ENCODE measurements at places on chromosomes 1 and 21.

DNA sequence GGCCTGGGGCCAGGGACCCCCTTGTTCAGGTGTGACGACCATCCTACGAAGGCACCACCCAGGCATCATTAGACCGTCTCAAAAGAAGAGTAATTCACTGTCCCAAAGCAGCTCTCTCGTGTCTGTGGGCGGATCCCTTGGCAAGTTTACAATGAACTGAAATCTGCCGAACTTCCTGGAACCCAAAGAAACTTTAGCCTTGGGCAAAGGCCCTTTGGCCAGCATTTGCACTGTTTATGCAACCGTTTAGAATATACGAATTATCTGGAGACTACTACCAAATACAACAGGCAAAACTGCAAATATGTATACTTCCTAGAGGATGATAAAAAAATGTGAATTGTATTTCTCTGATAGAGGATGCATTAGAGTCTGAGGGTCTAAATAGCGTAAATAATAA, 1.4 kb upstream of the SOD1 start:
- no peak for DNase-seq

DNA sequence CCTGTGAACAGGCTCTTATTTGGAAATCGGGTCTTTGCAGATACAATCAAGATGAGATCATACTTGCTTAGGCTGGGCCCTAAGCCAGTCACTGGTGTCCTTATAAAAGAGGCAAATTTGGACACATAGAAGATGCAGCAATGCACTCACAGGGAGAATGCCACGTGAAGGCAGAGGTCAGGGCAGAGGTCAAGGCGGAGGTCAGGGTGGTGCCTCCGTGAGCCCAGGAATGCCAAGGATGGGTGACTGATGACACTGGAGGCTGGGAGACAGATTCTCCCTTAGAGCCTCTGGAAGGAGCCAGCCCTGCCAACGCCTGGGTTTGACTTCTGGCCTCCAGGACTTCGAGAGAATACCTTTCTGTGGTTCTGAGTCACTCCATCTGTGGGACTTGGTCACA, 22.8 kb upstream of the C1orf174 start:
- no peak for DNase-seq

GRCh38 chr1:209675565-209676154, 448 bp downstream of the G0S2 start:
- DNase-seq = peak; percentile 29

GRCh38 chr1:168057921-168058320, 78.8 kb downstream of the GPR161 start:
- peak; percentile 64 for DNase-seq

- no peak for DNase-seq
Measured at GRCh38 chr21:36889401-36889800, 77.1 kb downstream of the HLCS start.

GRCh38 chr1:152481869-152482664, 28.5 kb upstream of the LCE5A start:
- DNase-seq = no peak

DNA sequence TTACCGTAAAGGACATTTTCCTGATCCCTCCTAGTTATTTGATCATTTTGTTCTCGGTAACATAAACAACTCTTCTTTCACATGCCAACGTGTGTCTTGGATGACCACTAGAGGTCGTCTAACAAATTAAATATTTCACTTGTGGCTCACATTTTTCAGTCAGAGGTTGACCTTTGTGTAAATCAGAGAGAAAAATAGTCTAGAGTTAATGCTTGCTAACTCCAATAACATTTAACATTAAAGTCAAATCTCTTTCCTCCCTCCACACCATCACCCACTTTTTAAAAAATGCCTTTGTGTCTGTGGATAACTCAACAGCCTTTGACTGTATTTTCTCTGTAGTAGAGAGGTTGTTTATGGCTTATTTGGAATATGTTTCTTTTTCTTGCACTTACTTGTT, 220.5 kb upstream of the B3GALT2 start:
- DNase-seq = peak; percentile 85

- DNase-seq = peak; percentile 31
Measured at GRCh38 chr1:66434096-66434495, 99.9 kb upstream of the SGIP1 start.

GRCh38 chr21:45129189-45129923, 55.0 kb downstream of the ADARB1 start:
- peak; percentile 61 for DNase-seq

DNA sequence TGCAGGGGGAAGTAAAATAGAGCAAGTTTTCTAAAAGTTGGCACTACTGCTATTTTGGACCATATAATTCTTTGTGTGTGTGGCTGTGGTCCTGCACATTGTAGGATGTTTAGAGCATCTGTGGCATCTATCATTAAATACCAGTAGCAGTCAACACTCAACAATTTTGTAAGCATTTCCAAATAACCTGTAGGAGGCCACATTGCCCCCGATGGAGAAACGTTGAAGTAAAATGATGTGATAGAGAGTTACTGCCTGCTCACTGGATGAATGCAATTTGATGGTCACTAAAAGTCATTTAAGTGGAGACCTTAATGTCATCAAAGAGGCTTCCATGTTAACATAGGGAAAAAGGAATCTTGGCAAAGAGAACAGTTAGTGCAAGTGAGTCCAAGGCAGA, 560.8 kb downstream of the NEGR1 start:
- no peak for DNase-seq

DNA sequence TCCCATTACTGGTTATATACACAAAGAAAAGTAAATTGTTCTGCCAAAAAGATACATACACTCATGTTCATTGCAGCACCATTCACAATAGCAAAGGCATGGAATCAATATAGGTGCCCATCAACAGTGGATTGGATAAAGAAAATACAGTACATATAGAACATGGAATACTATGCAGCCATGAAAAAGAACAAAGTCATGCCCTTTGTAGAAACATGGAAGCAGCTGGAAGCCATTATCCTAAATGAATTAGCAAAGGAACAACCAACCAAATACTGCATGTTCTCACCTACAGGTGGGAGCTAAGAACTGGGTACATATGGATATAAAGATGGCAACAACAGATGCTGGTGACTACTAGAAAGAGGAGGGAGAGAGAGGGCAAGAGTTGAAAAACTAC, 132.6 kb downstream of the PLD5 start:
- no peak for DNase-seq

- no peak for DNase-seq
Measured at GRCh38 chr1:16307222-16307621, 45.1 kb downstream of the FBXO42 start.

GRCh38 chr1:97553971-97554370, 366.9 kb downstream of the DPYD start:
- no peak for DNase-seq

- DNase-seq = no peak
Measured at GRCh38 chr1:100353988-100354387, 1.7 kb downstream of the CDC14A start.

DNA sequence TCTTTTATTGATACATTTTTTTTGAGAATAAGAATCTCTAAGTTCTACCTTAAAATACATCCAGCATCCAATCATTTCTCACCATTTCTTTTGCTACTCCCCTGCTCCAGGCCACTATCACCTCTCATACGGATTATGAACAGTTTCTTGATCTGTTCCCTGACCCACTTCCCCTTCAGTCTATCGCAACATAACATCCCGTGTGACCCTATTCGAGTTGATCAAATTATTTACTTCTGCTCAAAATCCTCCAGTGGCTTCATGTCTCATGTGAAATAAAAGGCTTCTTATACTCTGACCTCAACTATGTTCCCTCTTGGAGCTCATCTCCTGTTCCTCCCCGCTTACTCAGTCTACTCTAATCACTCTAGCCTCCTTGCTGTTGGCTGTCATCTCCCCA, 5.2 kb downstream of the ALG14 start:
- DNase-seq = no peak

DNA sequence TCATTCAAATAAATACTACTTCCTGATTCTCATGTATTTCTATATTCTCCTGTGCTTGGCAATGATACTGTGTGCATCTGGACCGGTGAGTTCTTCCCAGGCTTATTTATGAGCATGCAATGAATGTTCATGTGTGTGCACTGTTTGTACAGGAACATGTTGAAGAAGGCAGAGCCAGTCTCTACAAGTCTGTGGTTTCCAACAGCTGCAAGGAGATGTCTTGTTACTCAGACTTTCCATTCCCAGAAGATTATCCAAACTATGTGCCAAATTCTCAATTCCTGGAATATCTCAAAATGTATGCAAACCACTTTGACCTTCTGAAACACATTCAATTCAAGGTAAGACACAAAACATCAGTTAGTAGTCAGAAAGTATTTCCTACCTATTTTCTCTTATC, 19.1 kb downstream of the FMO1 start:
- DNase-seq = peak; percentile 39

GRCh38 chr21:34133802-34134201, 60.4 kb downstream of the MRPS6 start:
- no peak for DNase-seq

DNA sequence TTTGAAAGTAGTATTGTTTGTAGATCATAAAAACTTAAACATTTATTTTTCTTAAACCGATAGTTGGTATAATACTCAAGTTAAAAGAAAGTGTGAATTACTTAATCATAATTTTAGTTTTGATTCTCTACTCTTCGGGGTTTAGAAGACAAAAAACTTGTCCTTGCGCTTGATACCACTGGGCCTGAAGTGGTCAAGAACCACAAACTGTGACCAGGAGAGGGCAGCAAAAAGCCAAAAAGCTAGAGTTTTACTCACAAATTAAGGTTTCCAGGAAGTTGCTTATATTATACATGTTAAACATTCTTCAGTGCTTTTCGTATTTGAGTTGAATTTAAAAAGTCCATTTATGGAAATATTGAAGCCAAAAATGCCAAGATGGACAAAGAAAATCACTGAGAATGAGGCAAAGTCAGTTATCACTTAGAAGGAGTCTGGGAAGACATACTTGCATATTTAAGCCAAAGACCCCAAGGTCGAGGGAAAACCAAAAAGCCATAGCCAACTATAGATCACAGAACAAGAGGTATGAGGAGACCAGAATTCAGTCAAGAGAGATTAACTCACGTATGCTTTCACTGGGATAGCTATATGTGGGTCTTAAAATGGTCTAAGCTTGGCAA, 34.2 kb downstream of the EFCAB7 start:
- DNase-seq = peak; percentile 64

DNA sequence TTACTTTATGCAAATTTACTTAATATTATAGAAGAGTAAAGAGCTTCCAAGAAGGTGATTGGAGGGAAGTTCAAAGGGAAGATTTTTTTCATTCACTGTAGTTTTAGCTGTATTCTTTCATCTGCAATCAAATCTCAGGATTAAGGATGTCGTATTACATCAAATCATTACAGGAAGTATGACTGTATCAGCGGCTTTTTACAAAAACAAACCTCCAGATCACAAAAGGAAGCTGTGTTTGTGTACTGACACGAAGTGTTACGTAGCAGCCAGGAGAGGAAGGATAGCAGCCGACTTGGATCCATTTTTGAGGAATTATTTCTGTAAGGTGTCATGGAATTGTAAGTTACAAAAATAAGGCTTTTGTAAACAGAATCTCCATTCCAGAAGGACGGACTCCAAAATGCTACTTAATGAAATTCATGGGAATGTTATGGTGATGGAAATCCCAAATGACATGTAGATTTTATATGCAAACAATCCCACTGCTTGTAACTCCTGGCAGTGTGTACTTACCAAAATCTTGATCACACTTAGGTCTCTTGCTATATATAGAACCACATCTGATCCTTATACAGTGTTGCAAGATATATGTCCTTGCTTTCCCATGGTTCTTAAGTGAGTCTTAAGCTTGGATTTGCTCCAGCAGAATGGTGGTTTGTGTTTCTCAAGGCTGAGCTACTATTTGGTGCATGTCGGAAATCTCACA, 49.8 kb downstream of the KCNJ15 start:
- peak; percentile 100 for DNase-seq

DNA sequence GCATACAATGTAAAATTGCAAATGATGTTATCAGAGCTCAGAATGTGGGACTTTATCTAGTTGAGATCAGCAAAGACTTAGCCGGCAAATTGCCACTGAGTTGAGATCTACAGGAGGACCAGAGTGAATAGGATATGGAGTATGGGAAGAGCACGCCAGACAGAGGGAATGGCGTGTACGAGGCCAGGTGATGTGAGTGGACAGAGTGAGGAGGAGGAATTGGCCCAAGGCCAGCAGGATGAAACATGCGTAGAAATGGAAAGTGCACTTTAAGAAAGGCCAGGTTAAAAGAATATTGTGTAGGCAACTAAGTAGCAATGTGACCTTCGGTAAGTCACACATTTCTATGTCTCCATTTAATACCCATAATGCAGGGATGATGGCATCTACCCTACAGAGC, 211.0 kb downstream of the ZP4 start:
- DNase-seq = no peak

- no peak for DNase-seq
Measured at GRCh38 chr1:216482620-216483019, 59.4 kb upstream of the USH2A start.

DNA sequence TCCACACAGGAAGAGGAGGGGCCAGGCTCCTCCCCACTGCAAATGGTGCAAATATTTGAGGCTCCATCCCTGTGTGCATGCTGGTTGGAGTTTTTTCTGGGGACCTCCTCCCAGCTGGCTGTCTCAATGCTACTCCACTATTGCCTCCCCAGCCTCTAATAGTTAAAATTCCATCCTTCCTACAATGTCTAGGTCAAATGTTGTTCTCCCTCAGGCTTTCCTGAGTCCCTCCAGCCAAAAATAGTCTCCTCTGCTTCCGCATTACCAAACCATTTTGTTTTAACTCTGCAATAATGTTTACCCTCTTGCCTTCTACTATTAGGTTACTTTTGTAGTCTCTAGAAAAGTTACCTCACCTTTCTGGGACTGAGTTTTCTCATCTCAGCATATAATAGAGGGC, 29.6 kb upstream of the FMO1 start:
- peak; percentile 18 for DNase-seq

- DNase-seq = peak; percentile 90
Measured at GRCh38 chr1:15341634-15342407, 67.9 kb upstream of the EFHD2 start.

- no peak for DNase-seq
Measured at GRCh38 chr1:93588955-93589354, 92.7 kb downstream of the BCAR3 start.

Data from iris pigment epithelial cell (primary cell).